ENCODE measurements at places on chromosomes 16 and 17.

DNA sequence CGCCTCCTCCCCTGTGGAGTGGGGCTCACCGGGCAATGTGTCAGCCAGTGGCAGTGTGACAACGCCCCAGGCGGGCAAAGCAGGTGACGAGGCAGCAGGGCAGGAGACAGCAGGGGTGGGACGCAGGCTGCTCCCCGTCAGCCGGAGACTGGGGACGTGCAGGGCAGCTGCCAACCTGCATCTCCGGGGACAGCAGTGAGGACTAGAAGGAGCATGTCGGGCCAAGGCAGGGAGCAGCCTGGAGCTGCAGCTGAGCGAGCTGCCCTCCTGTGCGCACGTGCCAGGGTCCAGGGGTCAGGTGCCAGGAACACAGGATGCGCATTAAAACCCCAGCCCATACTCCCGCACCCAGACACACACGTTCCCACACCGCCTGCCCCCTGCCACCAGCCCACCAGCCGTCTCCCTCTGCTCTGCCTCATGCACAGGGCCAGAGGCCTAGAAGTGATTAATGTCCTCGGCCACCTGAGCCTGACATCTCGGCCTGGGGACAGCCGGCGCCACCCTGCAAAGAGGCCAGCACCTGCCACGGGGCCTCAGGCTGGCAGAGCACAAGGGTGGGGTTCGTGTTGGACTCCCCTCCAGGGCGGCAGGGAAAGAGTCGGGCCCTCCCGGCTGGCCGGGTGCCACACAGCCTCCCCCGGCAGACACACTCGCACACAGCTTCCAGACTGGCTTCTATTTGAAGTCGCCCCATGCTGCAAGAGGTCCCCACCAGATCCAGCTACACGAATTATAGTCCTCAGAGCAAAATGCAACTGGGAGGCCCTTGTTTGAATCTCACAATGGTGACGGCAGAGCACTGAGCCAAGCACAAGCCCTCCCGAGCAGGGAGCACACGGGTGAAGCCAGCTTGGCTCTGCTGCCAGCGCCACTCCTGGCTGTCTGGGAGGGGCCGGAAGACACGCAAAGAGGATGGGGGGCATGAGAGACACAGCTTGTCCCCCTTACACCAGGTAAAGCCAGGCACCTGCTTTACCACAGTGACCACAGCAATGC lies 90.4 kb downstream of the RBFOX3 start:
- DNase-seq = no peak

- no peak for DNase-seq
These were observed 2.0 kb downstream of the PPP1R9B start for GRCh38 chr17:50148226-50149090.

DNA sequence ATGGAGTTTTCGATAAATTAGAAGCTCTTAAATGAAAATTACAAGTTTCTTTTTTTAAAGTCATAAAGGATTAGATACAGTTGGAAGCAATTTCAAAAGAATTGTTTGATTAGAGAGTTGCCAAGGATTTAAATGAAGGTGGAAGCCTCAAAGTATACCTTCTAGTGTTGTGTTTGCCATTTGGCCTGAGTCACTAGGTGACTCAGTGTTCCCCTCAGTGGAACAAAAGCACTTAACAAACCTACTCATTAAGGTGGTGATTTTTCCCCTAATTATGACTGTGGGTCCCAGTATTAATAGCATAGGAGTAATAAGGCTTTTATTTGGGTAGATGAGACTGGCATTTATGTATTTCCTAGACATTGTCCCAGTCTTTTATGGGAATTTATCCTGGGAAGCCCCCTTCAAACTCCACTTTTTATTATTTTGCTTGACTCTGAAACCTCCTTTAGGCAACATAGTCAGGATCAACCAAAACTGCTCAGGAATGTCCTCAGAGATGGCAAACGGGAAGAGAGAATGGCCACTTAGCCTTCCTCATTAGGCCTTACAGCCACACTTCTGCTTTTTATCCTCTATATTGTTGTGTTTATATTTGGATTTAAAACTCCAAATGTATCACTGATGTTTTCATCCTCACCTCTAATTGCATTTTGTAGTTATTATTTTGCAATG lies 161.0 kb downstream of the FTO start:
- no peak for DNase-seq

- DNase-seq = no peak
These were observed 16.6 kb downstream of the NOD2 start for GRCh38 chr16:50709980-50710379.

- no peak for DNase-seq
These were observed 41.2 kb upstream of the HAPSTR1 start for GRCh38 chr16:9050102-9050830.

Data from D721Med (cell line).